ENCODE measurements at places on chromosomes 11 and 22.
A peak's percentile ranks its signal among the peaks of the same experiment; 100 is the strongest.

DNA sequence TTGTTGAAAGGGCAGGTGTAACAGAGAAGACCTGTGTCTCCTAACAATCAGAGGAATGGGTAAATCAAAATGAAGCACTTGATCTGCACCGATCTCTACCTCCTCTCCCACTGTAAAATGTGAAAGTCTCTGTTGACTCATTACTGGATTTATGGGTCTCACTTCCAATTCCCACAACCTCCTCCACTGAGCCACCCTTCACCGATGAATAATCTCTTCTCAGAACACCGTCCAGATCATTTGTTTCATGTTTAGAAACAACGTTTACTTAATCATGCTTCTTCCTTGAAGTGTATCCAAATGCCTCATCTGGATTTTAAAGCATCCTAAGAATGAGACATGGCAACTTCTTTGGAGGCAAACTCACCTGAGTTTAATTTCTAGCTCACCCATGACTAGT lies 643.6 kb downstream of the ETS1 start:
- no peak for DNase-seq

GRCh38 chr11:35779409-35779808 lies 116.8 kb downstream of the TRIM44 start:
- DNase-seq, result no peak

DNA sequence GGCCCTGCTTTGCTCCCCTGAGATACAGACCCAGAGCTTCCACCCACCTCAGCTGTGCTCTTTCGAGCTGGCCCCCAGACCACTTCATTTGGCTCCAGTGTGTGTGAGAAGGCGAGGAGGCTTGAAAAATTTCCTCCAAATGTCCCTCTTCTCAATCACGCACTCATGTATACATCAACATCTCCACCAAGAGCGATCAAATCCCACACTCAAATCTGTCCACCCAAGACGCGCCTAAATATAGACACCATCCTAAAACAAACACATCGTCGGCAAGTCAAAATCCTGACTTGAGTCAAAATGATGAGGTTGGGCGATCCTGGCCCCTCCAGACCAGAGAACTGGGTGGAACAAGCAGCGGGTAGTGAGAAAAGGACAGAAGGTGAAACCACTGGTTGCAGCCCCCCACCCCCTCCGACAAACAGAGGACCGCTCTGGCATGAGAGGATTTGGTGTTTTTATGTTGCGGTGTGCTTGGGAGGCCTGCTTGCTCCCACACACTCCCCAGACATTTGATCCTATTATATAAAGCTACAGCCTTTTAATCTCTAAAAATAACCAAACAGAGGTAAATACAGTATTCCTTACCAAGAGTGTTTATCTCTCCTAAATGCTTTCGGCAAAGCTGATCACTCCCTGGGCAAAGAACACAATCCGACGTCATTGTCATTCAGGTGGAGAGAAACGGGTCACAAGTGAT lies 10.2 kb downstream of the MN1 start:
- no peak for DNase-seq

GRCh38 chr11:9849389-9849788 lies 185.5 kb downstream of the SWAP70 start:
- no peak for DNase-seq

DNA sequence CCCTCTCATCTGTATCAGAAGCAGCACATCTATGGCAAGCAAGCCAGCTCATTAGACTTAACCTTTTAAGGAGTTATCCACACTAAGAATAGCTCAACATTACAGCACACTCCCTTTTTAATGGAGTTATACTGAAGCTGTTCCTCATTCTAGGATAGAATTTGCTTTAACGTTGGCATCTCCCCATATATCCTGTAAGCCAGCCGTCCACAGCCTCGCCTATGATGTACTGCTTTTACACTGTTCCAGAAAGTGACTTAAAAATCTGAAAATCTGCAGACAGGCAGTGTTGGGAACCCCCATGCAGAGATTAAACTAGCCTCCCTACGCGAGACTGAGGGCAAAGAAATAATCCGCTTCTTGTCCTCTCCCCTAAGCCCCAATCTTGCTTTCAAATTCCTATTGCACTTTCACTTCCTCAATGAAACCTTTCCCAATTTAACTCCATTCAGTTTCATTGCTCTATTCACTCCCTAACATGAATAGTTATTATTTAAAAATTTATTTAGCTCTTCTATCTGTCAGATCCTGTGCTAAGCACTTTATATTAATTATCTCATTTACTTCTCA lies 225.0 kb downstream of the BLID start:
- DNase-seq, result no peak

- no peak for DNase-seq
These were observed 18.2 kb upstream of the MOB2 start for GRCh38 chr11:1504581-1505290.

GRCh38 chr22:50205781-50206569 lies 5.2 kb downstream of the SELENOO start:
- no peak for DNase-seq

DNA sequence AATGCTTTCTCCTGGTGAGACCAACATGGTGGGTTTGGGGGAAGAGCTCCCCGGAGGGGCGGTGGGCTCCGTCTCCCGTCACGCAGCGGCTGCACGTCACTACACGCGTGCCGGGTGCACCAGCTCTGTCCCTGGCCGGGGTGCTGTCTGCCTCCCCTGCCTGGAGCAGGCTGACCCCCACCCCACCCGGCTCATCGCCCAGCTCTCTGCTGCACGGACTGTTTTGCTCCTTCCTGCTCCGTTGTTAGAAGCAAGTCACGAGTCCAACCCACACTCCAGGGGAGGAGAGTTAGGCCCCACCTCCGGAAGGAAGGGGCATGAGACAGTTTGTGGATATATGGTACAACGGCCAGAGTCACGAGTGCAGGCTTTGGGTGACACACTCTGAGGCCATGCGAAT lies 364.9 kb downstream of the BRD1 start:
- DNase-seq, result no peak

- DNase-seq, result no peak
These were observed 41.0 kb upstream of the TENM4 start for GRCh38 chr11:79481795-79482194.

GRCh38 chr22:45069925-45070324 lies 60.1 kb upstream of the PHF21B start:
- no peak for DNase-seq

GRCh38 chr22:32661296-32661695 lies 140.2 kb upstream of the TIMP3 start:
- no peak for DNase-seq

DNA sequence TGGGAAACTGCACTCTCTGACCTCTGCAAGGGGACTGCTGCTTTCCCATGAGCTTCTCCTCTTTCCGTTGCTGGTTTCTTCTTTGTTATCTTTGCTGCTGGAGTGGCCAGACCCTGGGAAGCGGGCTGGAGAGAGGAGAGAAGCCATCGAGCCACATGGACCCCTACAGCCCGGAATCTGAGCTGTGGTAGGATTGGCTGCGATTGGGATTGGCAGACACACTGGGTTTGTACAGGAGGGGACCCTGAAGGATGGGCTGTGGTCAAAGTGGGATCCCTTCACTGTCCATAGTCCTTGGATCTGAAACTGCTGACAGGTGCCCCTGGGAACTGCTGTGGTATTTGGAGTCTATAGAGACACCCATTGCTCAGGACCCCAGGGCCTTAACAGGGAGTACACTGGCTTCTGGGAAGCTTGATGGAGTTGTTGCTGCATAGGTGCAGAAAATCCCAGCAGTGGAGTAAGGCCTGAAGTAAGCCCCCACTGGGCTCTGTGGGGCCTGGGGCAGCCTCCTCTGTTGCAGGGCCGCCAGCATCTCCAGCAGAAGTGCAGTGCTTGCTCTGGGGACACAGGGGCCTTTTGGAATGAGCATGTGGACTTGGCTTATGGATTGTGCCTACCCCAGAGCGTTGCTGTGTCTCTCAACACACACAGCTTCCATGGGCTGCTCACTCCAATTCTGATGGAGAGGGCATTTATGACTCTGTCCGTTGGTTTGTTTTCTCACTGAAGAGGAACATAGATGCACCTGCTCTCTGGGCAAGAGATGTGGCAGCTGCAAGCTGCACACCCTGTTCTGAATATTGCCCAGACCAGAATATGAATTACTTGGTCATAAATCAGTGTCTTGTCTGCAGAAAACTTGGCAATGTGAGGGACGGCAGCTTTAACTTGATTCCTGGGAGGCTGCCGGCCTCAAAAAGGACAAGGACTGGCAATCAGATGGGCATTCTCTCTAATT lies 32.0 kb downstream of the BCR start:
- no peak for DNase-seq

DNA sequence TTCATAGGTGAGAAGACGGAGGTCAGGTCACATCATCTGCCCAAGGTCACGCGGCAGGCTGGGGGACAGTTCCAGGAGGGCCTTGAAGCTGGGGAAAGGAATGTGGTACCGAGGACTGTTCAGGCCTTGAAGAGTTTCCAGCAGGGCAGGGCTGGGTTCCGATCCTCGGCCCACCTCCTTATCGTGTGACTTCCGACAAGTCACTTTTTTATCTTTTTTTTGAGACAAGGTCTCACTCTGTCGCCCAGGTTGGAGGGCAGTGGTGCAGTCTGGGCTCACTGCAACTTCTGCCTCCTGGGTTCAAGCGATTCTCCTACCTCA lies 623 bp downstream of the NDUFS8 start:
- no peak for DNase-seq

GRCh38 chr11:130646881-130647280 lies 198.4 kb downstream of the ADAMTS15 start:
- DNase-seq, result no peak

DNA sequence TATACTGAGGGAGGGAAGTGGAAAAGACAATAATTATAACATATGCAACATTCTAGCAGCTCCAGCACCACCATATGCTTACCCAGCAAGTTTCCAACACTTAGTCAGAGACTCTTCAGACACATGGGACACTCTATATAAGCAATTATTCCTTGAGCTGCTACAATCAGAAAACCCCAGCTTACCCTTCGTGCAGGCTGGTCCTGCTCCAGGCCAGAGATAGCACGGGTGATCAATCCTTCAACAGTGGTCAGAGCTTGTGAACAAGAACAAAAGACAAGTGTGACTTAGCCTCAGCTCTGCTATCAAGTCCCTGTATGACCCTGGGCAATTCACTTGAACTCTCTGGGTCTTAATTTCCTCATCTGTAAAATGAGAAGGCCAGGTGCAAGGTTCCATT lies 1.5 kb downstream of the ZPR1 start:
- DNase-seq, result no peak

DNA sequence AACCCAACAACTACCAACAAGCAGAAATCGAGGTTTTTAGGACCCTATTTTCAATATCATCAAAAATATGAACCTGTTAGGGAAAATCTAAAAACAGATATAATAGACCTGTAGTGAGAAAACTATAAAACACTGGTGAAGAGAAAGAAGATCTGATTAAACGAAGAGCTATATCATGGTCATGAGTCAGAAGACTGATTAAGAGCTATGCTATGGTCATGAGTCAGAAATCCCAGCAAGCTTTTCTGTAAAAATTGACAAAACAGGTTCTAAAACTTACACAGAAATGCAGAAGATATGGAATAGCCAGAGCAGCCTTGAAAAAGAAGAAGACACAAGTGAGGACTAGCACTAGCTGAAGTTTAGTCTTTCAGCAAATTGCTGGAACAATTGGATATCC lies 345.0 kb downstream of the TBC1D22A start:
- DNase-seq, result no peak

DNA sequence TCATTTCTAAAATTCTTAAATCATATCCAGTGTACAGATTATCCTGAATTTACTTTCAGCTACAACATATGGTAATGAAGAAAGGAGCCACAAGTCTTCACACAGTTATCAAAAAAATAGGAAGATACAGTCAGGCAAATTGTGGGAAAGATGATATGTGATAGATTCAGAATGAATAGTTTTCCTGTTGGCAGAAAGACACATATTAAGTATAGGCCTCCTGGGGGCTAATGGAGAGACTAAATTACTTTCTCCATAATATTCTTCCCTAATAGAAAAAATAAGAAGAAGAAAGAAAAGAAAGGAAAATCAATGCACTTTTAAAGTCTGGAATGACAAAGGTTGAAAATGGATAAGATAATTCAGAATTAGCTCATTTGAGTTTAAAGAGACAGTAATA lies 2073.5 kb downstream of the LRRC4C start:
- DNase-seq, result no peak

- DNase-seq, result peak; percentile 37
These were observed 10.4 kb upstream of the MALAT1 start for GRCh38 chr11:65488273-65489034.

DNA sequence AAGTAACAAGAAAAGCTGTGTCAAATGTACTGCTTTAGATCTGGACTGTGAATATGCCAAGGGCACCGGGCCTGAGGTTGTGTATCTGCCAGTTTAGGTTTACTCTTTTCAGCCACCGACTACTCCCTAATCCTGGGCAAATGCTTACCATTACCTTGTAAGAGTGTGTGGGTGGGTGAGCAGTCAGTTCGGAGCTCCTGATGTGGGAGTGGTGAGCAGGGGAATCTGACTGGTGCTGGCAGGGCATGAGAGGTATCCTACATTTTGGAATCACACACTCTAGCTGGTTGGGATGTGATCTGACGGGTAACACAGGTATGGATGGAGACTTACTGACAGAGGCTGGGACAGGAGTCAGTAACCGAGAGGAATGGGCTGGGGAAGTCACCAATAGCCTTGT lies 2.6 kb upstream of the FAM180B start:
- DNase-seq, result no peak

- no peak for DNase-seq
These were observed 19.9 kb upstream of the GRAMD4 start for GRCh38 chr22:46600273-46600796.

- DNase-seq, result no peak
These were observed 150.9 kb upstream of the THY1 start for GRCh38 chr11:119573858-119574257.

DNA sequence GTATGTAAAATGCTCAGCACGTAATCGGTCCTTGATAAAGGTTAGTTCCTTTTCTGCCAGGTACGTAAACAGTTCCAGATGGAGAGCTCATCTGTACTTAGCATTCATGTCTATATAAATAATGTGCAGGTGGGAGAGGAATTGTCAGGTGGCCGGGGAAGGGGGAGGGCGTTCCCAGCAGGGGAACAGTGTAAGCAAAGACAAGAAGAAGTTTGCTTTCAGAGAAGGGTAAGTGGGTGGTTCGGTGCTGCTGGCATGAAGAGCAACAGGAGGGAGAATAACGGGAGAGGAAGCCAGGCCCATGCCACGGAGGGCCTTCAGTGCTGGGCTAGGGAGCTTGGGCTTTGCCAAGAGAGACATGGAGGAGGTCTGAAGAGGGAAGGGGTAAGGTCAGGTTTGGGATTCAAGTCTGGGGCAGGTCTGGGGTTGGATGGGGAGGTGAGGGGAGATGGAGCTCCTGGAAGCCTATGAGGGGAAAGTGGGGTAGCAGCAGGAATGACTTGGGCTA lies 11.4 kb upstream of the WNT11 start:
- no peak for DNase-seq

DNA sequence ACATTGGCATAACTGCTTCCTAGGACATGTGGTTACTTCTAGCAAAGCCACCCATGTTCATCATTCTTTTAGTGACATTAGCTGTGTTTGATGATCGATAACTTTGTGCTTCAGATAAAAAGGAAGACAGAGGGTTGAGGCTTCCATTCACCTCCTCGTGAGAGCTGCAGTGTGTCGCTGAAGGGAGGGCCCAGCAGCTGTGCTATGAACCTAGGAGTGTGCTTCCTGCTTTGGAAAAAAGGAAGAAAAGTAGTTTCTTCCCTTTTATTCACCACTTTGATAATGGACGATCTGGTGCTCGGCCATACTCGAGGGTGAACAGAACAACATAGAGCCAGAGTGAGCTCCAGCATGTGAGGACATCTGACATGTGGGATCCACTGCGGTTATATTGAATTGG lies 6.1 kb upstream of the RFPL2 start:
- DNase-seq, result no peak
